ENCODE measurements at places on chromosomes 12 and 14.

- no peak for DNase-seq
Measured at GRCh38 chr12:75853626-75854025, 177.9 kb downstream of the PHLDA1 start.

- DNase-seq = peak; percentile 14
Measured at GRCh38 chr14:80942191-80942600, 658 bp upstream of the CEP128 start.

GRCh38 chr14:36952689-36953088 is 219.7 kb downstream of the SLC25A21 start:
- no peak for DNase-seq

DNA sequence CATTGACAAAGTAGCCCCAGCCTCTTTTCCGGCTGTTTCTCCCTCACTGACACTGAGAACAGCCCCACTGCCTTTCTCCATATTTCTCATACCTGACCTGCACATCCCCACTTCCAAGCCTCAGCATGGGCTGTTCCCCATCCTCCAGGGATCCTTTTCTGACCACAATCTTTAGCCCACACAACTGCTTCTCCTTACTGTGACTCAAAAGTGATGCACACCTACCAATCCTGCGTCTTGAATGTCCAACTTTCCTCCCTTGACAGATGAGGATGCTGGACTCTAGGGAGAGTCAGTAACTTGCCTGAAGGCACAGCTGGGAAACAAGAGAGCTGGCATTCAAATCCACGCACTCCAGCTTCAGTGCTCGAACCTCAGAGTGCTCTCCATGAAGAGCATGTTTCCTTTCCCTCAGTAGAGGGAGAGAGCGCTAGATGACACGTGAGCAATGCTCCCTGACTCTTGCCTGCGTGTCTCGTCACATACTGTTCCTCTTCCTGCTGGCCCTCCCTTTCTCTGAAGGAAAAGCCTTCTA is 75.6 kb downstream of the NTF3 start:
- DNase-seq = no peak

- DNase-seq = no peak
Measured at GRCh38 chr14:89619596-89619995, 202.6 kb upstream of the FOXN3 start.

DNA sequence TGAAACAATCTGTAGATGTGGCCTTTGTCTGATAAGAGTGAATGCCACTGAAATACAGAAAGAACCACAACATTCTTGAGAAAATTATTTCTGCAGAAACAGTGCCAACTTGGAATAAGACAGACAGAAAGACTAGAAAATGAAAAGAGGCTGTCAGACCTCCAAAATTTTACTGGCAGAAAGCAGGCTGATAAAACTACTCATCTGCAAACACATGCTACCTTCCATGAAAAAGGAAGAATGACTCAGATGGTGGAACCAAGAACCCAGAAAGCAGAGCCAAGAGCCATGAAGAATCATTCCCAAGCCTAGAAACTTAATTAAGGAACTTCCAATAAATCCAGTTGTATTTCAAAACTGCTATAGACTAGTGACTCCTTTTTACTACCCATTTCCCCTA is 31.9 kb upstream of the OSBPL8 start:
- DNase-seq = no peak

DNA sequence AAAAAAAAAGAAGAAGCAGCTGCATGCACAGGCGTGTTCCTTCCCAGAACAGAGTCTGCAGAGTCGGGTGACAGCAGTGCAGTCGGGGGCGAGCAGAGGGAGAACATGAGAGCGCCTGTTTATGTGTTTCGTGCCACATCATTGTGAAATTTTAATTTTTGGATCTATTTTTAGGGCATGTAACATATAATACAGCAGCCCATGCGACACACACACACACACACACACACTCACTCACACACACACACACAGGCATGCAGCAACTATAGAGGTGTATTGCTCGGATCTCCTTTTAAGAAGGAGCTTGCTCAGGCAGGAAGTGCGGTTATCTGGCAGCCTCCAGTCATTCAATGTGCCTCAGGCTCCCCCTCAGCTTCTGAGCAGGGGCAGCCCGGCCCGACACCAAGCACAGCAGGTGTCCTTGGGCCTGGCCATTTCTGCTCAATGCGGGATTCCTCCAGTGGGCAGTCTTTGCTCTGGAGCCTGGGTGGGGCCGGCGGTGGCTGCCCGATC is 71.8 kb downstream of the ZNF664 start:
- peak; percentile 53 for DNase-seq

GRCh38 chr14:78491048-78491447 is 320.9 kb downstream of the NRXN3 start:
- DNase-seq = no peak

- DNase-seq = no peak
Measured at GRCh38 chr12:91098941-91099340, 12.4 kb downstream of the LUM start.

- DNase-seq = peak; percentile 92
Measured at GRCh38 chr12:120496413-120497340, 764 bp downstream of the DYNLL1 start.

DNA sequence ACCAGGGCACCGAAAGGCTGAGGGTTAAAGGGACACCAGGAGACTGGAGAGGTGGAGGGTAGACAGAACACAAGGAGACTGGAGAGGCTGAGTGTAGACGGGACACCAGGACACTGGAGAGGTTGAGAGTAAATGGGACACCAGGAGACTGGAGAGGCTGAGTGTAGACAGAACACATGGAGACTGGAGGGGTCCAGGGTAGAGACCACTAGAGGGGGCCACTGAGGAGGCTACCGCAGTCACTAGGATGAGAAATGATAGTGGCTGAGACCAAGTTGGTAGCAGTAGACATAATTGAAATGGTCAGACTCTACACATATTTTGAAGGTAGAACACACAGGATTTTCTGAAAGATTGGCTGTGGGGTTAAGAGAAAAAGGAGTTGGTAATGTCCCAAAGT is 68.2 kb downstream of the PAH start:
- no peak for DNase-seq

DNA sequence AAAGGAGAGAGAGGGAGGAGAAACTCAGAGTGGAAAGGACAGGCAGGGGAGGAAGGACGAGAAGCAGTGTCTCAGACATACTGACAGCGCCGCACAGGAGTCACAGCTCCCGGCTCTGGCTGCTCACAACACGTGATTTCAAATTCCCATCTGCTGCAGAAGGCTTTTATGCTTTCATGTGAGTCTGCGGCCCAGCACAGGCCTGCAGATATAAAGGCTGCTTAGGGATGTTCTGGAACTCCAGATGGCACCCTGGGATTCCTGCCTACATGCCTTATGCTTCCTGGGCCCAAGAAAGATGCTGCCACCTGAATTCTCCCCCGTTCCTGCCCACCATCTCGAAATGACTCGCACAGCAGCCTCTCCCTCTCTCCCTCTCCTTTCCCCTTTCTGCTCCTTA is 89.6 kb downstream of the NUAK1 start:
- DNase-seq = peak; percentile 90

GRCh38 chr12:119609358-119609757 is 15.8 kb downstream of the TMEM233 start:
- no peak for DNase-seq

DNA sequence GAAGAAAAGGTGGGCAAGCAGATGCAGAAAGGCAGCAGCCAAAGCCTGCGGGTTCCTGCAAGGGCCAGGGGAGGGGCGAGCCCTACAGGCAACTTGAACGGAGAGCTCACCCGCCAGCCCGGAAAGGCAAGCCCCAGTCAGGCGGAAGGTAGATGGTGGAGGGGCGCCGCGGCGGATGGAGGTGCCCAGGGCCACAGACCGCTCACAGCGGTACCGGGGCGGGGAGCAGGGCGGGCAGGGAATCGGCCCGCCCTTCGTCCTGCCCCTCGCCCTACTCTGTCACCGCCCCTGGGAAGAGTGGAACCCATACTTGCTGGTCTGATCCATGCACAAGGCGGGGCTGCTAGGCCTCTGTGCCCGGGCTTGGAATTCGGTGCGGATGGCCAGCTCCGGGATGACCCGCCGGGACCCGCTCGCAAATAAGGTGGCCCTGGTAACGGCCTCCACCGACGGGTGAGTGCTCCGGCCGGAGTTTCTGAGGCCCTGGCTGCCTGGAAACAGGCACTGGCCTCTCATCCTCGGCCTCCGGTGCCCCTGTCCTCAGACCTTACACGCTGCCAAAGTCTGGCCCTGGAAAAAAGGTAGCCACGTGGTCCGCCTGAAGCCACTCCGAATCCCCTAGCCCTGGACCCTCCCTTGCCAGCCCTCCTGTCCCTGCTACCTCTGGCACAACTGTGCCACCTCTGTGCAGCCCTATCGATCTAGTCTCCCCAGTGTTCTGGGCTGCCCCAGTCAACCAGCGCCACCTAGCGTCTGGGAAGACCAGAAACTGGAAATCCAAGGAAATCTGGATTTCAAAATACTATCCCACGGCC is at the start of gene DHRS4:
TSS of gene DHRS4 (plus strand) at position 307 of the 815 bp plus-strand sequence. CDS start at position 326, 19 bp downstream.
- peak; percentile 92 for DNase-seq

DNA sequence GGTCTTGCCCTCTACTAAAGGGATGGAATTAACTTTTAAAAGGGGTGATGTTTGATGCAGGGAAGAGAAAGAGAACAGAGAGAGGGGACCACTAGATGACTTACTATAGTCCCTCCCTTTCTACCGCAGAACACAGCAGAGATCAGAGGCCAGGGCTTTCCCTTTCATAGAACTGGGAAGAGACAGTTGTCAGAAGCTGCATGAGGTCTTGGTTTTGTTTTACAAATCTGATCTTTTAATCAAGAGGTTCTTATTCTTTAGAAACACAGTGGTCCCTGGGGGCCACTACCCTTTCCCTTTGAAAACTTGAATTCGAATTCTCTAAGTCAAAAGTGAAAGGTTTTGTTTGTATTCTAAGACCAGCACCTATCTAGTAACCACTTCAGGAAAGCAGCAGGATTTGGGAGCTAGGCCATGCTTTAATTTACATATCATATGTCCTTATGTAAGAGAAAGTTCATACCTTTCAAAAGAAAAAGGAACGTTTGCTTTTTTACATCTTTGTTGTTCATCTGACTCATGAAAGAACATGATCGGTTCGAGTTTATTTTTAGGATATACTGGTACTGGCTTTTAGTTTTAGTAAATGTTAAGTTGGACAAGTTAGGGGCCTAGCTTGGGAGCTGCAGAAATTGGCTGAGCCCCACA is 6.3 kb downstream of the FBXL14 start:
- no peak for DNase-seq

DNA sequence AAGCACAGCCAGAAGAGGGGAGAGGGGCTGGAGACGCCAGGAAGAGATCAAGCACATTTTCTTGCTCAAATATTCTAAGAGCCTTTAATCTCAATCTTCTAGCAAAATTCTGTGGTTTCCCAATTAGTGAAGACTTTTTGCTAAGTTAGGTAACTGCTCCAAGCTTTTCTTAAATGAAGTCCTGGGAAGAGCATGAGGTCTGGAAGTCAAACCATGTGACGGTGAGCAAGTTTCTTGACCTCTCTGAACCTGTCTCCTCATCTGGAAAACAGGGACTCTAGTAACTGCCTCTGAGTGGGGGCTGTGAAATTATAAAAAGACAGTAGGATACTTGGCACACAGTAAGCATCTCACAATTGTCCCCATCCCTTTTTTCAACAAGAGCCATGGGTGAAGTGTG is 24.1 kb downstream of the BDKRB1 start:
- DNase-seq = no peak

DNA sequence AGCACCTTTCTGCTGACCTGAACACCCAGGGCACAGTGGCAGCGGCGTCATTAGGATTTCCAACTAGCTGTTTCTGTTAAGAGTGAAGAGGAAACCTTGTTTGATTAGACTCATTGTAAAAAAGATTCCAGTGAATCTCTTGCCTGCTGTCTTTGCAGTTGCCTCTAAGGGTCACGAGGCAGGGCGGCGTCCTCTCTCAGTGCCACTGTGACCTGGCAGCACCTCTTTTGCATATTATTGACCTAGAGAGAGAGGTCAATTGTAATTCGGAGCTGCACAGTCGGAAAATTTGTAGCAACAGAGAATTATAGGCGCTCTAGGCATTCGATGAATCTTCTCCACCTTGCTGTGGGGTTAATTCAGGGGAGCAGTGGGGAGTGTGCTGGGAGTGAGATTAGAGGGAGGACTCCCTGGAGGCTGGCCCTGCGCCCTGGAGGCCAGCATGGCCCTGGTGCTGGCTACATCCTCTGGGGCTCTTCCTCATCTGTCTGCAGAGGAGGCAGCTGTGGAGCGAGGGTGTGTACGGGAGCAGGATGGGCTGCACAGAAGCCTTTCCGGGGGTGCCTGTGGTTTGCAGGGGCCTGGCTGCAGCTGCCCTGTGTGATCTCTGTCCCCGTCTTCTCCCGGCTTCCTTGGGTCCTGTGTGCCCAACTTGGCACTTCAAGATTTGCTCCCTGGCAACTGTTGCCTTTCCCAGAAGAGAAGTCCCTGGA is 14.3 kb downstream of the PACS2 start:
- no peak for DNase-seq

DNA sequence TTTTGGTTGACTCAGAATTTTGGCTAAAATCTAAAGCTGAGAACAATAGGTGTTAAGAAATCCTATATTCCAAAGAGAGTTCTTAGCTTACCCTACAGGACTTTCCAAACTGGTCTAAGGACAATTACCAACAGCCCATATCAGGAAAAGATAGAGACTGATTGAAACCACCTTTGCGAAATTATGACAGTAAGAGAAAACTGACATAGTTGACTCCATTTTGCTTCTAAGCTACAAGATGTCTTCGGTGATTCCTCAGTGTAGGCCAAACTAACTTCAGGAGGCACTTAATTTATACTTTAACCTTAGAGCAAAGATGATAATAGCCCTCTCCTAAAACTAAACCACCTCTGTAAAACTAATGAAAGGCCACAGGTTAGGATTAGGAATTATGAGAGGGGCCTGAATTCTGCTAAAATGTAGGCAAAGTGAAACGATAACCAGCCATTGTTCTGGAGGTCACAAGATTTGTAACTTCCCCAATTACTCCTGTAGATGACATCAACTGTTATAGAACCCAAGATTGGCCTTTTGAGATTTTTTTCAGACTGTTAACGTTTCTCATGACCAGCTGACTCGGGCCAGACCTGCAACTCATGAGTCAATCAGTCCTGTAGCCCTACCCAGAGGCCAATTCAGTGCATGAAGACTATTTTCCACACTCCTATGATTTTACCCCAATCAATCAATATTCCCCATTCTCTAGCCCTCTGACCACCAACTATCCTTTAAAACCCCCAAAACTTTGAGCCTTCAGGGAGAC is 43.0 kb downstream of the KLRG1 start:
- DNase-seq = no peak

DNA sequence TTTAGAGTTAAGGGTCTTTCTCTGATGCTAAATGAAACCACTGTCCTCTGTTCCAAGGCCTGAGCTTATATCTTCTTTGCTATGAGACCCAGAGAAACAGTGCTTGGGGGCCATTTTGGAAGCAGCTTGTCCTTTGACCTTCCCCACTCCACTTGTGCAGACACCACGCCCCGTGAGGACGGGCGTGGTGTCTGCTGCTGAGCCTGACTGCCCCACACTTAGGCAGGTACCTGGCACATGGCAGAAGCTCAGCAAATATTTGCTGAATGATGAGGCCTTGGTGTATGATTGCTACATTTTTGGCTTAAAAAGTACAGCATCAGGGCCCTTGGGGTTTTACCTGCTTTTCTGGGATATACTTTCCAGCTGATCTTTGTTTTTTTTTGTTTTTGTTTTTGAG is 69.9 kb downstream of the RASSF3 start:
- no peak for DNase-seq

GRCh38 chr14:68554231-68554630 is 238.6 kb downstream of the ZFP36L1 start:
- no peak for DNase-seq

All from Ammon's horn (tissue), 1 donor.